ENCODE measurements at places on chromosomes 11 and 22.

DNA sequence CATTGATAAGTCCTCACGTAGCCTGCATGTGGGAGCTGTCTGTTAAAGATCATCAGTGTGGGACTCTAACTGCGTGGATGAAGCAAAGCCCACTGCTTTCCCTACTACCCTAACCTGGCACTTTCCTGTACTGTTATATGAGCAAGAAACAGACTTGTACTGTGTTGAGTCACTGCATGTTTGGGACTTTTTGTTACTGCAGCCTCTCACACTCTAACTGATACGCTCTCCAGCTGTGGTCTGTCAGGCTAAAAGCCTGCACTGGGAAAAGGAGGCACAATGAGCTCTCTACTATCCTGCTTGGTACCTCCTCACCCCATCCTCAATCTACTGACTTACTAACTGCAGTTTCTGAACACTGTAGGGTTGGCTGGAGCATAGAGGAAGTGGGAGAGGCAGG lies 93.7 kb upstream of the PLET1 start:
- H3K27ac ChIP-seq, result no peak overlapping the region
- no peaks in the 10 kb centered on the region for H3K4me1 ChIP-seq
- no peaks in the 10 kb centered on the region for H3K36me3 ChIP-seq
- H3K27me3 ChIP-seq, result no peaks in the 10 kb centered on the region

DNA sequence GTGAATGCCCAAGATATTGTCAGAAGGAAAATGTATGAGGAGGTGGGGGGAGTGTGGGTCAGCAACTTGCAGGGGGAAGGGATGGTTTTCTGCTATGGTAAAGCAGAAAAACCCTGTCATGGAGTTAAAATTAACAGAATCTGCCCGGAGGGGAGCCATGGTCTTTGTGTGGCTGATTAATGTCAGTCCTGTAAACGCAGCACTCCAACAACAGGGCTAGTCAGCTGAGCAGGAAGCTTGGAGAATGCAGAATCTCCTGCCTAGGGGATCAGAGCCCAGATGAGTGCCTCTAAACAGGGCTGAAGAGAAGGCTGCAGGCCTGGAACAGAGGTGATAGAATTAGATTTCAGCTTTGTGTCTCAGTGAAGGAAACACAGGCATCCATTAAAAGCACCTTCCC lies 140.9 kb upstream of the MTNR1B start:
- H3K4me3 ChIP-seq, result no peak overlapping the region
- no peaks in the 10 kb centered on the region for H3K36me3 ChIP-seq
- no peaks in the 10 kb centered on the region for H3K27me3 ChIP-seq
- H3K27ac ChIP-seq, result no peak overlapping the region
- ATAC-seq, result no peak

DNA sequence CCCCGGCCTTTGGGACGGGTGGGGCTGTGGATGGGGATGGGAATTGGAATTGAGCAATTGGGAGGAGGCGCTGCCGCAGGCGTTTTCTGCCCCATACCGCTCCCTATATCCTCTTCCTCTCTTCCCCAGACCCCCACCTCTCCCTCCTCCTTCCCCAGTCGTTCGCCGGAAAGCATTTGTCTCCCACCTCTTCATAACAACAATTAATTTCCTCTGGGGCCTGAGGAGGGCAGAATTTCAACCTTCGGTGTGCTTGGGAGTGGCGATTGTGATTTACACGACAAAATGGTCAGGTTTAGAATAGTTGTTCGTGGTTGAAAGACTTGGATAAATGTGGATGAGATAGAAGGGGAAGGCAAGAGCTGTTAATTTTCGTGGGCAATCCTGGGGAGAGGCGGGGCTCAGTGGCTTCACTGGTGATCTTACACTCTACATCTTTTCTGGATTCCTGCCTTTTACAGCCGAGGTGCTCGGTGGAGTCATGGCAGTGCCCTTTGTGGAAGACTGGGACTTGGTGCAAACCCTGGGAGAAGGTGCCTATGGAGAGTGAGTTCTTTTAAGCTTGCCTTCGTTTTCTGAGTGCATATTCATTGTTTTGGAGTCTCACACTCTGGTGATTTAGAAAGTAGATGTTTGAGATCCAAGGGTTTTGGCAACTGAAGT lies 1.5 kb downstream of the CHEK1 start:
- no peaks in the 10 kb centered on the region for H3K36me3 ChIP-seq
- peaks cover 7% of the 10 kb centered on the region for H3K4me1 ChIP-seq
- peak overlapping the region; percentile 96 for H3K27ac ChIP-seq

- no peaks in the 10 kb centered on the region for H3K27me3 ChIP-seq
- ATAC-seq, result peak; percentile 40
- no peak overlapping the region for H3K27ac ChIP-seq
- H3K4me1 ChIP-seq, result peaks cover 14% of the 10 kb centered on the region
- H3K36me3 ChIP-seq, result peaks cover 32% of the 10 kb centered on the region
Observed at GRCh38 chr22:24580276-24580675, 12.6 kb downstream of the LRRC75B start.

GRCh38 chr11:70628855-70629844 lies 230.8 kb downstream of the CTTN start:
- H3K36me3 ChIP-seq, result no peaks in the 10 kb centered on the region
- H3K4me1 ChIP-seq, result no peaks in the 10 kb centered on the region
- H3K27me3 ChIP-seq, result peaks cover 11% of the 10 kb centered on the region
- no peak overlapping the region for H3K4me3 ChIP-seq

DNA sequence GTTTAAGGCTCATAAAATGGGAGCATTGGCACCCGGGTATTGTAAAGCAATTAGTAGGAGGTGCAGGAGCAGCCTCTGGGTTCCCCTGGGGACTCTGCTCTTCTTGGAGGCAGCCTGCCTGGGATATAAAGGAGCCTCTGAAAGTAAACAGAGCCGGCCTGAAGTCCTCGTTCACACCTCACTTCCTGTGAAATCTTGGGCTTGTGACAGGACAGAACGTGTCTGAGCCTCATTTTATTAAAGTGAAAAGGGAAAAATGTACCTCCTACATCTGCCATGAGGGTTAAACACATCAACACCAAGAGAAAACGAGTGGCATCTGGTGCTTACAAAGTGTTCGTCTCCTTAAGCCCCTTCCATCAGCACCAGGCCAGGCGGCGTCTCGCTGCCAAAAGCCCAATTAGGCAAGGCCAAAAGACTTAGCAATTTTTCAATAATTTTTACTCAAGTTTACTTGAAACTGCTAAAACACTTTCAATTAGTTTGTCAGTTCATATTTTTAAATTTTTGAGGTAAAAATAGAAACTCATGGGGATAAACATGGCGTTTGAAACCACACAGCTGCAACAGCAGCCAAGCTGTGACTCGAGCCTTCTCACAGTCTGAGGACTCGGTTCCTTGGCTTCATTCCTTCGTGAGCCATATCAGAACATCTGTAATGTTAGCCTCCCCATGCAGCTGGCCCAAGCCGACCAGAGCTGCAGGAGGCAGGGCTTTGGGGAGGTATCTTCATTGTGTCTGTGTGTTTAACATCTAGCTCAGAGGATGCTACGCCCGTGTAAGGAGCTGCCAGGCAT lies 33.6 kb downstream of the MAP6 start:
- H3K4me3 ChIP-seq, result no peak overlapping the region
- no peaks in the 10 kb centered on the region for H3K36me3 ChIP-seq
- no peaks in the 10 kb centered on the region for H3K4me1 ChIP-seq
- H3K27ac ChIP-seq, result peak overlapping the region; percentile 85

GRCh38 chr22:24061124-24061684 lies 50.1 kb downstream of the CABIN1 start:
- no peak overlapping the region for H3K27ac ChIP-seq
- no peaks in the 10 kb centered on the region for H3K4me1 ChIP-seq
- no peaks in the 10 kb centered on the region for H3K36me3 ChIP-seq
- H3K27me3 ChIP-seq, result no peaks in the 10 kb centered on the region
- H3K4me3 ChIP-seq, result no peak overlapping the region

DNA sequence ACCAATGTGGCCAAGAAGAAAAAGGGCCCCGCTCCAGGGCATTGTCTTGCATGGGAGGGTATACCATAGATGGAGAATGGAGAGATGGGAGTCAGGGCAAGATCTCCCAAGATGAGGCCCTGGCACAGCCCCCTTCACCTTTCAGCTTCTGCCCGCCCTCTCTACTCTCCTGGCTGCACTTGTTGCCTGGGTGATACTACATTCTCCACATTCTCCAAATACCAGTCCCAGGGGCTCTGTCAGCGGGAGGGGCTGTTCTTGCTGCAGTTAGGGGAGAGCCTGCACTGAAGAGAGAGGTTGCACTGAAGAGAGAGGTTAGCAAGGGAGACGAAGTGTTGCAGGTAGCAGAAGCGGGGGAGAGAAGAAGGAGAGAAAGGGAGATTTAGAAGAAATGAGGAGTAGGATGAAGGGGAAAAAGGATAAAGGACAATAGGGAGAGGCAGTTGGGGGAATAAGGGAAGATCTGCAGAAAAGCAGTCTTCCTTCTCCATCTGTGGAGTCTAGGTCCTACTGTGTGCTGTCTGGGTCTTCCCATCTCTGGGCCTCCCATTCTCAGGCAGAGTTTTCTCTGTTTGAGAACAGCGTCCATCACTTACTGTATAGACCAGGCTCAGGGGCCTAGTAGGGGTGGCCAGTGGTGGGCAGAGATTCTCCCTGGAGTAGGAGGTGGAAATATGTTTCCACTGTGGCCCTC lies 8.0 kb downstream of the PHLDB1 start:
- H3K4me1 ChIP-seq, result no peaks in the 10 kb centered on the region
- no peak for ATAC-seq
- no peak overlapping the region for H3K4me3 ChIP-seq
- no peaks in the 10 kb centered on the region for H3K36me3 ChIP-seq
- no peak overlapping the region for H3K27ac ChIP-seq

DNA sequence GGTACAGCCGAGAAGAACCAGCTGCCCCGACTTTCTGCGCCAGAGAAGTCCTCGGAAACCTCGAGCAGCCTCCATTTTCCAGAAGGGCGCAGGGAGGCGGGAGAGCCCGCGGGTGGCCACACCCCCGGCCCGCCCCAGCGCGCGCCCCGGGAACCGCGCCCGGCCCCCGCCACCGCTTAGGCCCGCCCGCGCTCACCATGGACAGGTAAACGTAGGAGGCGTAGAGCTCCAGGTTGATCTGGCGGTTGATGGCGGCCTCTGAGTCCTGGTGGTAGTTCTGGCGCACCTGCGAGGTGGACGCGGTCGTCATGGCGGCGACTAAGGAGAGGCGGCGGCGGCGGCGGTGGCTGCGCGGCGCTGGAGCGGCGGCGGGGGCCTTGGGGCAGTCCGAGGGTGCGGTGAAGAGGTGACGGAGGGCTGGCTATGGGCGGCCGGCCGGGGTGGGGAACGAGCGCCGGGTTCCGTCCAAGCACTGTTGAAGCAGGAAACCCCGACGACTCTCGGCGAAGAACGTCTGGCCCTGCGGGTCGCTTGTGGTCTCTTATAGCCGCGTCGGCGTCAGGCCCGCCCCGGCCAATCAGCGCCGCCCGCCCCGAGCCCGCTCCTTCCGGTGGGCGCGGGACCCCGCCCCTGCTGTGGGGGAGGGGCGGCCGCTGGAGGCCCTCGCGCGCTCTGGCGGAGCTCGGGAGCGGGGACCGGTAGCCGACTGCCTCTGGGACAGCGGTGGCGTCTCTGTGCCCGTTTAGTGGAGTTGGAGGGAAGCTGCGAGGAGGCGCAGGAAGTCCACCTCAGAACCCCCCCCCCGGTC lies at the start of gene FTH1:
FTH1 (minus strand) TSS at position 519 of the 808 bp plus-strand sequence; CDS start at position 310, 209 bp downstream.
- ATAC-seq, result peak; percentile 77
- peaks cover 36% of the 10 kb centered on the region for H3K36me3 ChIP-seq
- H3K27ac ChIP-seq, result peak within 1 kb of the TSS; percentile 98
- H3K27me3 ChIP-seq, result no peaks in the 10 kb centered on the region
- H3K4me3 ChIP-seq, result peak within 1 kb of the TSS; percentile 92

DNA sequence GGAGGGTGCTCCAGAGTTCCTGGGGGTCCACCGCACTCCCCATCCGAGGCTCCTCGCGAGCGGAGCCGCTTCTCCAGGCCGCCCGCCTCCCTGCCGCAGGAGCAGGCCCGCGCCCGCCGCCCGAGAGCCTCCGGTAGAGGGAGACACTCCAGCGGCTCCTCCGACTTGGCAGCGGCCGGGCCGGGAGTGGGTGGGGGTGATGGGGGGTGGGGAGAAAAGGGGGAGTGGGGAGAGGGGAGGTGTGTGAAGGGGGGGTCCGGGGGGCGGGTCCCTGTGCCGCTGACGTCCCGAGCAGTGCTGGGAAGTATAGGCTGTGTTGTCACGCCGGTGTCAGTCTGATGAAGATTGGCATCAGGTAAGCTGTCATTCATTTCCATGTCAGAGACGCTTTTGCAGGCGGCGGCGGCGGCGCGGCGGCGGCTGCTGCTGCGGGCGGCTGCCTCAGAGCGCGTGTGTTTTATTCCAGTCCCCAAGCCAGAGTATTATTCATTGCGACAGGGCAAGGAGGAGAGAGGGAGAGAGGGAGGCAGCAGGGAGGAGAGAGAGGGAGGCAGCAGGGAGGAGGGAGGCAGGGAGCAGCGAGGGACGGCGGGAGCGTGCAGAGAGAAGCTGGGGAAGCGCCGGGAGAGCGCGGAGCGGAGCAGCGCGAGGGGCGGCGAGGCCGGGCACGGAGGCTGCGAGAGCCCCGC lies at the start of gene PKNOX2:
PKNOX2 (plus strand) TSS at position 330 of the 689 bp plus-strand sequence. CDS start 186,555 bp downstream, outside the sequence.
- ATAC-seq, result peak; percentile 82
- H3K36me3 ChIP-seq, result no peaks in the 10 kb centered on the region
- H3K27ac ChIP-seq, result peak within 1 kb of the TSS; percentile 84
- H3K4me1 ChIP-seq, result peaks cover 51% of the 10 kb centered on the region
- no peaks in the 10 kb centered on the region for H3K27me3 ChIP-seq

- H3K4me3 ChIP-seq, result no peak overlapping the region
- no peak overlapping the region for H3K27ac ChIP-seq
- no peak for ATAC-seq
- no peaks in the 10 kb centered on the region for H3K4me1 ChIP-seq
- peaks cover 36% of the 10 kb centered on the region for H3K27me3 ChIP-seq
Observed at GRCh38 chr11:133163463-133164419, 368.6 kb downstream of the OPCML start.

DNA sequence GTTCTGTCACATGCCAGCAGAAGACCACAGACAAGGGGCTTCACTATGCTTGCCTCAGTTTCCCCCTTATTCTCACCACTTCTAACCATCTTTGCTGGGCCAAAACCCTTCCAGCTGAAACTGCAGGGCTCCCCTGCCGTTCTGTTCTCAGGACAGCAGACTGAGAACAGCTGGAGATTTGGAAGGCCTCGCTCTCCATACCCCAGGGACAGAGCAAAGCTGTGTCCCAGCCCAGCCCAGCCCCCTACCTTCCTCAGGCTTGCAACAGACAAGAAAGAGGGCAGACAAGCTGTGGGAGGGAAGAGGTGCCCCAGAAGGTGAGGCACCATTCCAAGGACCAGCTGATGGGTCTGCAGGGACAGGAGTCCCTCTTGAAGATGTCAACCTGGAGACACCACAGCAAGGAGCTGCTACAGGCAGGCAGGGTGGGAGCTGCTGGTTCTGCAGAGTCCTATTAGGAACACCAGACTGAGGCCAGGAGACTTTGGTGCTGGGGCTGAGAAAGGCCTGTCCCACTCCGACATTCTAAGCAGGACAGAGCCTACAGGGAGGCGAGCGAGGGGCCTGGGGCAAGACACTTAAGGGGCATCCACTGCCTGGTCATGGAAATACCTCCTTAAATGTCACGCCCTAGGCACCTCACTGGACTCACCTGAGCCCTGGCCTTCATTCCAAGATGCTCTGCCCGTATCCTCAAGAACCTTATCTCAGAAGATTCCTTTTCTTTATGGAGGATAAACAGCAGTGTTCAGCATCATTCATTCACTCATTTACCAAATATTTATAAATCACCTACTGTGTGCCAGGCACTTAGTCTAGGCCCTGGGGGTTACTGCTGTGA lies 6.9 kb downstream of the SCN2B start:
- H3K4me3 ChIP-seq, result no peak overlapping the region
- H3K4me1 ChIP-seq, result no peaks in the 10 kb centered on the region
- peaks cover 14% of the 10 kb centered on the region for H3K36me3 ChIP-seq
- no peak overlapping the region for H3K27ac ChIP-seq
- H3K27me3 ChIP-seq, result peaks cover 20% of the 10 kb centered on the region
